ENCODE measurements at places on chromosomes 16 and 17.

DNA sequence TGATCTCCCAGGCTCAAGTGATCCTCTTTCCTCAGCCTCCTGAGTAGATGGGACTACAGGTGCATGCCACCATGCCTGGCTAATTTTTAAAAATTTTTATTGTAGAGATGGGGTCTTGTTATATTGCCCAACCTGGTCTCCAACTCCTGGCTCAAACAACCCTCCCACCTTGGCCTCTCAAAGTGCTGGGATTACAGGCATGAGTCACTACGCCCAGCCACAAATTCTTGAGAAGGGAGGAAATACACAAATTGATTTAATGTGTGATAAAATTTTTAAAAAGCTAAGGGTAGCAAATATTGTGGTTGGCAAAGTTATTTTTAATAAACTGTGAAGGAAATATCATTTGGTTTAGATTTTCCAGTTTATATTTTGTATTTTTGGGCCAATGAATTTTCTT lies 9.6 kb downstream of the ITGAD start:
- DNase-seq = no peak

GRCh38 chr17:35493040-35493439 lies 44.4 kb downstream of the SLFN12L start:
- no peak for DNase-seq

DNA sequence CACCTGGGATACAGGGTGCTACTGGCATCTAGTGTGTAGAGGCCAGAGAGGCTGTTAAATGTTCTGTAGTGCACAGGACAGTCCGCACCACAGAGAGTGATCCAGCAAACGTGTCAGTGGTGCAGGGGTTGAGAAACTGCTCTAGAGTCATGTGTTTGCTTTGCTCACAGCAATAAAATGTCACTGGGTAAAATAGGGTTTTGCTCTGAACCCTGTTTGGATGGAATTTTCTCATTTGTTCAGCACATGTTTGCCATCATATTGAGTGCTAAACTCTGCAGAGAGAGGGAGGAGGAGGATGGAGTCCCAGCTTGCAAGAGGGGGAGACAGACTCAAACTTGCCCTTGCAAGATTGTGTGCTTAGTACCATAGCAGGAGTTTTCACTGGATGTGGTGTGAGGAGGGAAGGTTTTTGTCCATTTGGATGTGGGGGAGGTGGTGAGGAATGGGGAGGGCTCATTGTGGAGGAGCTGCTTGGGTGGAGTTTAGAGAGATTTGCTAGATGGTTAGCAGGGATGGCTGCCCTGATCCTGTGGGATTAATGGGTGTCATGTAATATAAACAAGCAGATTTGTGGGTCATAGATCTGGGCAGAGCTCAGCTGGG lies 11.8 kb downstream of the PLCG2 start:
- DNase-seq = no peak

- peak; percentile 27 for DNase-seq
These were observed 1.9 kb upstream of the YBX2 start for GRCh38 chr17:7296189-7296861.

DNA sequence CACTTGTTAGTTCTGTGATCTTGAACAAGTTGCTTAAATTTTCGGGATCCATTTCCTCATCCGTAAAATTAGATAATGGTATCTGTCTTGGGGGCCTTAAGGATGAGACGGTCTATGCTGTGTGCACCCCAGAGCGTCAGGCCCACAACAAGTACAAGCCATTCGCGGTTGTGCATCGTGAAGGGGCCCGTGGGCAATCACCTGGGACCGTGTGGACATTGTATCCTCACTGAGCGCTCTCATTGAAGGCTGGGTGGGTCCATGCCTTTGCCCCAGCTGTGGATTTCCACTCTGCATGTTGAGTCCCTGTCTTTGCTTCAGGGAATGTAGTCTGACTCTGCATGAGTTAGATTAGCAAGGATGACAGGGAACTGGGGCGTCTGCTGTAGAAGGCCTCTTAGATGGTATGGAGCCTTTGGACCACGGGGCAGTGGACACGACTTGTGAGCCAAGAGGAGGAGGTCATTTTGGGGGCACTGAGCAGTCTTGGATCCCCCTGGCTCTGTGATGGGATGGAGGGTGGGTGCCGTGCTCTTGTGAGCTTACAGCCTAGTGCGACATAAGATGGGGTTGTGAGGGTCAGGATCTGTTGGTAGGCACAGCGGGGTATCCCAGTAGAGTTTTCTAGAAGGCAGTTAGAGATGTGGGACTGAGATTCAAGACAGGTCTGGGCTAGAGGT lies 89.5 kb downstream of the SNX29 start:
- DNase-seq = no peak

GRCh38 chr17:40563220-40564052 lies 1.8 kb downstream of the CCR7 start:
- DNase-seq = no peak

DNA sequence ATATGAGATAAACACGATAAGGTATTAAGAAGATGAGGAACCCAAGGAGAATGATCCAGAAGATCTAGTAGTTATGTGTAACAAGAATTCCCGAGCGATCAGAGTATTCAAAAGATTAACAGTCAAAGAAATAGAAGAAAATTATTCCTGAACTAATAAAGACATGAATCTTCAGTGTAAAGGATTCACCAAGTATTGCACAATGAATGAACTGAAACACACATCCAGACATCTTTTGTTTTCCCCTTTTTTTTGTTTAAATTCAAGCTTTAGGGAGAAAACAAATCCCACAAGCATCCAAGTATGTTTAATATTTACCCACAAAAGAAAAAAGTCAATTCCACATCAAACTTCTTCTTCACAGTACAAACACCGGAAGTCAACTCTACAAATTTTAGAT lies 23.7 kb upstream of the MYOCD start:
- DNase-seq = no peak
